ENCODE measurements at places on chromosomes 6 and 20.

GRCh38 chr6:158752613-158753012 lies 66.6 kb downstream of the EZR start:
- DNase-seq = no peak

- DNase-seq = no peak
Measured at GRCh38 chr20:49792611-49793010, 20.0 kb upstream of the SLC9A8 start.

GRCh38 chr6:125793863-125794262 lies 3.1 kb downstream of the NCOA7 start:
- no peak for DNase-seq

GRCh38 chr6:161215193-161215592 lies 58.7 kb downstream of the AGPAT4 start:
- no peak for DNase-seq

DNA sequence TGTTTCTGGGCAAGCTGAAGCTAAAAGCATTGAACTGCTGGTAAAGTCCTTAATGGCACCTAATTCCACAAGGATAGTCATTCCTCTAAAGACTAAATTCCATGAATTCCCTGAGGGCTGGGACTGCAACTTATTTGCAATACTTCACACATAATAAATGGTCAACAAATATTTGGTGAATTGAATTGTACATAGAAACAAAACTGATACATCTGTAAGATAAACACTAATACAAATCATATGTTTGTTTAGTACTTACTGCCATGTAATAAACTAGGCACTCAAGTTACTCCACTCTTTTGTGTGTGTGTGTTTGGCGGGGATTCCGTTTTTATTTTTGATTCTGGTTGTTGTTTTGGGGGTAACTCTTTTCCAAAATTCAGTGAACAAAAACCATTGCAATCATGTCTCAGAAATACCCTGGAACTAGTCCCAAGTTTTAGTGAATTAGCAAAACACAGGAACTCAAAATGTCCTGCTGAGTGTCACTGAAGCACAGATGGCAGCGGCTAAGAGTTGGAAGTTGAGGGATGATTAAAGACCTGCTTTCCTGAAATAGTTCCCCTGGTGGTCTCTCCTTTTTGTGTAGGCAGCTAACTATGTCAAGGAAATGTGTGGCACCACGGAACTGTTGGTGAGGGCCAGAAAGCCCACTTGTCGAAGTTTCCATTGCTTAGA lies 74.8 kb upstream of the SNRPB2 start:
- DNase-seq = no peak

DNA sequence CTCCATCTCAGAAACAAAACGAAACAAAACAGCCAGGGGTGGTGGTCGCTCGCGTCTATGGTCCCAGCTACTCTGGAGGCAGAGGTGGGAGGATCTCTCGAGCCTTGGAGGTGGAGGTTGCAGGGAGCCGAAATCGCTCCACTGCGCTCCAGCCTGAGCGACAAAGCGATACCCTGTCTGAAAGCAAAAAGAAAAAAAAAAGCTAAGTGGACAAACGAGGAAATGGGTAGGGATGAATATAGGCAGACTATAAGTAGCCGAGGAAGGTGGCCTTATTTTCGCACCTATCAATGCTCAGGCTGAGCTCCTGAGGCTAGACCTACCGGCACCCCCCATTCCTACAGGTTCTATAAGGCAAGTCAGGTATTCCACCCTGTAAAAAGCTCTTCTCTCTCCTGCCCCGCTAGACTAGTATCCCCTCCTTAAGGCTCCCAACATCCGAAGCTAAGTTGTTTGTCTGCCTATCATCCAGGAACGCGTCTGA lies 650 bp upstream of the CASP8AP2 start:
- no peak for DNase-seq

DNA sequence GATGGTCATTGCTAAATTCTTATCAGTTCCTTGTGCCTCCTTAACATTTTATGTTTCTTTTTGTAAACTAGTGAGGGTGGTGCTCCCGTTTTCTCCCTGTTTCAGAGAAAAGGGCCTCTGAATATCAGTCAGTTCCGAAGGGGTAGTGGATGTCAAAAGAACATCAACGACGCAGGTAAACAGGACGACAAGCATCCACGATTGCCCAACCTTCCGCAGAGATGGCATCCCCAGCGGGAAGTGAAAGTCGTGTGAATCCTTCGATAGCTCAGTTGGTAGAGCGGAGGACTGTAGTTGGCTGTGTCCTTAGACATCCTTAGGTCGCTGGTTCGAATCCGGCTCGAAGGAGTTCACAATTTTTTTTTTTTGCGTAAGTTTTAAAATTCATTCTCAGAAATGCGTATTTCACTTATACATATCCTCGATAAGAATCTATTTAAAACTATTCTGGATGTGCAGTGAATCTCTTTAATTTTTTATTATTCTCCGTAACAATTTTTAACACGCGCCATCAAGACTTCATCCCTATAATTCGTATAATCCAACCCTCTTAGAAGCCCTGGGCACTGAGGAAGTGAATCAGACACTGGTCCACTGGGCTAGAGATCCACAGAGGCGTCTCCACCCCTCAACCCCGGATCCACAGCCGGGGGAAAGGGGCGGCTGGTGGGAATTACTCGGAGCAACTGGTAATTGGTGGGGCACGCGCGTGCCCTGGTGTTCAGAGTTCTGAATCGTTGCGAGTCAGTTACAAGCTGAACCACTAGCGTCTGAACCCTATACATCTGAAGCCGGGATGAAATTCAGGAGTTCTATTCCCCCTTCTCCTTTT lies 27.9 kb upstream of the ABT1 start:
- DNase-seq = peak; percentile 91

DNA sequence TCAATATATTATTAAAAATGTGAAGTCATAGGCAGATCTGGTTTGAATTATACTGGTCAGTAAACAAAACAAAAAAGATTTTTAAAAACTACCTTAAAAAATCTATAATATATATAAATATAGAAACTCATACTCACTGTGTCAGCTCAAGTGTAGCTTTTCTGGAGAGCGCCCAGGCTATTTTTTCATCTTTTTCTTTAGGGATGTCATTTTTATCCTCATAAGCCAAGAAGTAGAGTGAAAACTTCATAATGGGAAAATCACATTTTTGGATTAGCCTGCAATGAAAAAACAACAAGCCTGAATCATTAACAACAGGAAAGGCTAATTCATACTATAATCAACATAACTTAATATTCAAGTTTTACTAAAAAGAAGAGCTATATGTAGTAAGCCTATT lies 18.7 kb downstream of the GLO1 start:
- DNase-seq = no peak

DNA sequence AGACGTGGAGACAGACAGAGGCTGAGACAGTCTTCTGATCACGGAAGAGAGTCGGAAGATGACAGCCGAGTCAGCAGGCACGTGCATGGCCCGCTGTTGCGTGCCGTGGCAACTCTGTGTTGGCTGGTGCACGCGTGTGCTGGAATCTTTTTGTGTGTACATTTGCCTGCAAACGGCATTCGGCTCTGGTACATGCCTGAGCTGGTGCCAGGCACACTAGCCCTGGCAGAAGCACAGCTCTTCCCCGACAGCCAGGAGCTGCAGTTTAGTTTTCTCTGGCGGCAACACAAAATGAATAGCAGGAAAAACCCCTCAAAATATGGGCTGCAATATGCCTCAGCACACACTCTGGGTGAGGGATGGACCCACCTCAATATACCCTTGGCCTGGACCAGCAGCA lies 769 bp upstream of the PDYN start:
- DNase-seq = no peak

DNA sequence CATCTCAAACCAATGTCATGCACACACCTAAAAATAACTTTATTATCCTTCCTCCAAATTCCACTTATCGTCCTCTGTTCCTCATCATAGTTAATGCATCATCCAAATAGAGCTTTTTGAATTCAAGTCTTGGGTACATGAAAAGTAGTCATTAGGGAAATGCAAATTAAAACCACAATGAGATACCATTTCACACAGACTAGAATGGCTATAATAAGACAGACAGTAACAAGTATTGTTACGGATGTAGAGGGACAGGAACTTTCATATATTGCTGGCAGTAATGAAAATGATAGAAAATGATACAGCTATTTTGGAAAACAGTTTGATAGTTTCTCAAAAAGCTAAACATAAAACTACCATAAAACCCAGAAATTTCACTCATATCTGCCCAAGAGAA lies 59.1 kb downstream of the FHL5 start:
- no peak for DNase-seq

GRCh38 chr6:15464211-15464725 lies 198.6 kb downstream of the DTNBP1 start:
- DNase-seq = no peak

DNA sequence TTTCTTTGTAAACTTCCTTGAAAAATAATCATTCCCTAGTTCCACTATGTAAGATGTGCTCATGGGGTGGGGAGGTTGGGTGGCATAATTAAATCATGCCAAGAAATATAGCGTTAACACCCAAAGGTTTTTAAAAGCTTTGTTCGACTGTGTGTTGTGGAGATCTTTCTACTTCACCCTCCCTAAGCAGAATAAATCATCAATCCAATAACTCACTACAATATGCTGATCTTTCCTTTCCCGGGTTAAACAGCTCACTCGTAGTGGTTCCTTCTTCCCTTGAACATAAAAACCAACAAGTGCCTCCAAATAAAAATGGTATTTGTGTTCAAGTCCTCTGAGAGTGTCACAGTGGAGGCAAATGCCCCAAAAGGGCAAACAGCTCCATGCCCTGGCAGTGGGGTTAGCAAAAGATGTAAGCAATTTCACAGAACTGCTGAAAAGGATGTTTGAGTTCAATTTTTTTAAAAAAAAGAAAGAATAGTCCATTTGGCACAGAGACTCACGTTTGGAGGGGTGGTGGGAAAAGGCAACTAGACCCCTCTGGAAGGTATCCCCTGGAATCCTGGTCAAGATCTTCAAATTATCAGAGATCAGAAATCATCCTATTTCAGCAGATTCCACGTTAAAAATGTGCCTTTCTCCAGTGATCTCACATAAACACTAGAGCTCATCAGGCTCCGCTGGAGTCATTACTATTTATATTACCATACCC lies 99.1 kb downstream of the TFAP2A start:
- no peak for DNase-seq

DNA sequence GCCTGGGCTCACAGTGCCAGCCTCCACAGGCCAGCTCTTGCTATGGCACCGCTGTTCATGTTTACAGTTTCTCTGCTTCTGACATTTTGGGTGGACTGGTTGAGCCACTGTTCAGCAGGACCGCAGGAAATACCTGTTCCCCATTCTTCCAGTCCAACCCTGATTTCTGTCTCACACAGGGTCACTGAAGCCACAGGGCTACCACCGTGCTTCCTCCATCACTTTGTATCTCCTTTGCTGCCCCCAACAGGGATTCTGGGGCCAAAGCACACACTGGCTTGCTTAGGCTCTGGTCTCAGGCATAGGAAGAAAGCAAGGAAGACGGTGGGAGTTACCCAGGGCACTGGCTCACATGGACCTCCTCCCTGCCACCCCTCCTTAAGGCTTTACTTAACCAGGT lies 164.5 kb downstream of the UNC5CL start:
- DNase-seq = no peak

DNA sequence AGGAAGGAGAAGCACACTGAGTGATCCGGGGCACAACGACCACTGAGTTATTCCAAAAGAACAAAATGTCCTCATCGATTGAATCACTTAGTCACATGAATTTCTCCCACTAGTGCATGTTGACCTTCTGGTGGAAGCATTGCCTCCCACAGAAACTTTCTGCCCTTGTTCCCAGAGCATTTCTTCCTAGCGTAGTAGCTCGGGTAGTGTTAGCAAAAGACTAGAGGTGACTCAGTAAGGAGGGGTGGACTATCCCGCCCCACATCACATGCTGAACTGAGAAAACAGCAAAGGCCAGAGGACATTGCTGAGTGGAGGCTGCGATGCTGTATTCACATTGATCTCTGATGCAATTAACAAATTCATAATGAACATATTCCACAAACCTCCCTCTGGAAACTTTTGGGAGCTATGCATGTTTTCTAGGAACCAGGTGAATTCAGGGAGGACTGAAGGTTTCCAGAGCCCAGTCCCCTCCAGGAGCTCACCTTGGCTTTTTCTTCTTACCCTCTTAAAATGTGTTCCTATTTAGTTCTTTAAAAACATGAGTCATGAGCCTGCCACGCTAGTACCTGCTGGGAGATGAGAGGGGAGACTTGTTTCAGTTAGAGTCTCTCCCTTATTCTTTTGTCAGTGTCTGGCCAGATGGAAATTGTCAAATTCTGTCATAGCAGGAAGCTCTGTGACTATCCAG lies 507.9 kb downstream of the CDH26 start:
- no peak for DNase-seq

DNA sequence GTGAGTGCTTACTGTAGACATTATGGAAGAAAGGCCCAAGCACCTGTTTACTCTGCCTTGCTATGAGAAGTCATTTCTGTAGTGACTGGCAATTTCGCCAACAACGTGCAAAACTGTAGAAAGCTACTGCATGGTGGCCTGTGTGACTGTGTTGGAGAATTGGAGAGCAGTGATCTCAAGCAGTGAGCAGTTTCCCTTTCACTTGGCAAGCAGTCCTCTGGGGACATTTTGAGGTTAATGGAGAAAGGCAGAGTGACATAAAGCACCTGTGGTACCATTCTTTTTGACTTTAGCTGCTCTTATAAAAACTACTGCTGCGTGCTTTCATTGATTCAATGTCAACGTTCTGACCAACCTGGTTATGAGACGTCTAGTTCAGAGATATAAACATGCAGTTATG lies 382.6 kb upstream of the JAG1 start:
- DNase-seq = no peak

- DNase-seq = no peak
Measured at GRCh38 chr20:2799688-2800520, 523 bp downstream of the CPXM1 start.

DNA sequence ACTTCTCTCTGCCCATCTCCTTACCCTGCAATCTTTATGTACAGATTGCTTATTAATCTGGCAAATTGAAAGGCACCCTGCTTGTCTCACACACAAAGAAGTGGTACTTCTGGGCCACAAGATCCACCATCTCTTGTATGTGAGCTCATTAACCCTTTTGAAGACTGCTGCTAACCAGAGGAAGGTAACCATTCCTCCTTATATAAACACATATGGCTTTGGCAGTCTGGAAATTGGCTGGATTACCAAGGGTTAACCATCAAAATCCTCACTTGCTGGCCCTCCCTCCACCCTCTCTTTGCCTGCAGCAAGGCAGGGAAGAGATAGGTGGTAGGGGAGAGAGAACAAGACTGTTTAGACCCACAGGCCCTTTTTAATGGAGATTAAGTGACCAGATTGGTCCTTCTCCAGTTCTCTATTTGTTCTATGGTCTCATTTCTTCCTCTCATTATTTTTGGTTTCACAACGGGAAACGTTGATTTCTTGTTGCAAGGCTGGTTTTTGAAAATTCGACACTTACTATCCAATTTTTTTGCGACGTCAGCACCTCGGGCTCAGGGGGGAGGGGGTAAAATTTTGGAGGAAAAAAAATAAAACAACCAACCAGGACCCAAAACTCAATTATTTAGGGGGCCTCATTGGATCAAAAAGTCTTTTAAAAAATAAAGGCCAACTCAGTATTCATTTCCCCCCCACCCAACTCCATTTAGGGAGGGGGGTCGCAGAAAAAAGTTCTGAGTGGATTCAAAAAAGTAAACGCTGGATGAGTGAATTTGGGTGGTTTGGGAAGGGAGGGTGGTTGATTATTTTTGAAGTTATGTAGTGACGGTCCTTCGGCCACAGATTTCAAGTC lies 859 bp downstream of the PPP1R10 start:
- DNase-seq = no peak

GRCh38 chr6:7909323-7910276 lies 988 bp downstream of the TXNDC5 start:
- DNase-seq = no peak

Data from HS-27A (cell line).